ENCODE measurements at places on chromosomes 5 and 9. TPM values are rescaled to one million over a fixed set of nuclear protein-coding genes. Genes with fewer than 3 reads are reported as not detected.

DNA sequence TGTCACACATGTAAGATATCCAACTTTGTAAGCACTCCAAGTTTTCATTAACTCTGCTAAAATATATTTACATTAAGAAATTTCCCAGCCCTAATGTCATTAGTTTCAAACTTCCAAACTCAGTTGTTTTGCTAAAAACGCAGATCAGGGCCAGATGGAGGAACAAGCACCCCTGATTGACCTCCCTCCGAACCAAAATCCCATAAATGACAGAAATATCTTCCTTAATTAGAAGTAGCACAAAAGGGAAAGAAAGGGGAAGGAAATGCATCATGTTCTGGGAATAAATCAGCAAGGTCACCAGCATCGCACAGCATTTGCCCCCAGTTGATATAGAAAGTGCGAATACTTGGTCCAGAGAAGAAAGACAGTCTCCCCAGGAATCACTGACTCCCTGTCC lies 61.4 kb upstream of the RUFY1 start:
- H3K27me3 ChIP-seq: no peaks in the 10 kb centered on the region
- H3K36me3 ChIP-seq: no peaks in the 10 kb centered on the region
- H3K27ac ChIP-seq: no peak overlapping the region
- no peak overlapping the region for H3K4me3 ChIP-seq
- no peak for DNase-seq

DNA sequence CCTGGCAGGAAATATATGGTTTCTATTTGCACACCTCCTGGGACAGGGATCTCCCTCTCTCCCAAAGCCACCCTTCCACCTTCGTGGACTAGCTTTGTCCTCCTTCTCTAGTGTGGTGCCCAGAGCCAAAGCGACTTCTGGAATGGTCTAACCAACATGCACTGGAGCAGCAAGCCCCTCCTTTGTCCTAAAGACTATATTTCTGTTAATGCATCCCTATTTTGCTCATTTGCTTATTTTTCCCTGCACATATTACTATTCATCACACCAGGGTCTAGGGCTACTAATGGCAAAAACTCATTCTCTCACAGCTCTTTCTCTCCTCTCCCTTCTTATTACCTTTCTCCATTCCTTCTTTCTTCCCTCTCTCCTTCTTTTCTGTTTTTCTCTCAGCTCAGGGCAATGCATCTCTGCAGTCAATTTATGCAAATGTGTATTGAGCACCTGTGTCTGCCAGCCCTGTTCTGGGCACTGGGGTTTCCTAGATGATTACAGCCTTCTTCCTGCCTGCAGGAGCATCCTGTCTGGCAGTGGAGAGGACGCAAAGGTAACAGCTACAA lies 2.8 kb upstream of the NEURL1B start:
- no peak overlapping the region for H3K27ac ChIP-seq
- no peak overlapping the region for H3K4me3 ChIP-seq
- peaks cover 33% of the 10 kb centered on the region for H3K27me3 ChIP-seq
- DNase-seq: no peak

- peaks cover 4% of the 10 kb centered on the region for H3K4me1 ChIP-seq
- no peak for DNase-seq
- no peaks in the 10 kb centered on the region for H3K27me3 ChIP-seq
- no peaks in the 10 kb centered on the region for H3K36me3 ChIP-seq
- H3K4me3 ChIP-seq: no peak overlapping the region
- no peak overlapping the region for H3K27ac ChIP-seq
Measured at GRCh38 chr5:169875091-169875728, 105.1 kb downstream of the INSYN2B start.

The CORO2A gene
- total RNA-seq: 2.4 TPM

The SVEP1 gene
- total RNA-seq: 0.56 TPM
